ENCODE measurements at places on chromosomes 1 and 21. TPM values are rescaled to one million over a fixed set of nuclear protein-coding genes. Genes with fewer than 3 reads are reported as not detected.
A peak's percentile ranks its signal among the peaks of the same experiment; 100 is the strongest.

DNA sequence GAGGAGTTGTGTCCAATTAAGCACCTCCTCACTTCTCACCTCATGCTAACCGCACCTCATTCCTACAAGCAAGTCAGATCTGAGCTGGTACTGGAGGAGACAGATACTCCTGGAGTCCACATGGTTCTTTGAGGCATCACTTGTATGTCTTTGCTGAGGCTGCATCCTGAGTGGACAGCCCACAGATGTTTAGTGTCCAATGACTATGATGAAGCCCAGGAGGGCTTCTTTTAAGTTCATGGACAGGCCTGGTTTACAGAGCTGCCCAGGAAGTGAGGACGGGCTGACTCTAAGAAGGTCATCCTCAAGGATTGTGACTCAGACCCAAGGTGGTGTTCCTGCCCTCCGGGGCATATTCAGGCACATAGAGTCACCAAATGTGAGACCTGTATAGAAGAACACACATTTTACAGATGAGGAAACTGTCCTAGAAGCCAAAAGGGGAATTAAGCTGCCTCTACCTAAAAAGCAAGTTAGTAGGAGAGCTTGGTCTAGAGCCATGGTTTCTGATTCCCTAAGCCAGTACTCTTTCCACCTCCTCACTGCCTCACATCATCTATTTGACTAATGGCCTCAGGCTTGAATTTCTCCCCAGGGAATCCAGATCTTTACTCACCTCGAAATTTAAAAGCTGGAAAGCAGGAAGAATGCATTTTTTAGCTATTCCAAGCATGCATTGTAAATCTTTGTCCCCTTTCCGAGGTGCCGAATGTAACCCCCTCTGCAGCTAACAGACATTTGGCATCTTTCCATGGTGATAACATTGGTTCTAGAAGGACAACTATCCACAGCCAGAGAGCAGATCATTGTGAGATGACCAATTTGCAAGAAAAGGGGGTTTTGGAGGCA is 228.1 kb downstream of the OMA1 start:
- no peak for DNase-seq

DNA sequence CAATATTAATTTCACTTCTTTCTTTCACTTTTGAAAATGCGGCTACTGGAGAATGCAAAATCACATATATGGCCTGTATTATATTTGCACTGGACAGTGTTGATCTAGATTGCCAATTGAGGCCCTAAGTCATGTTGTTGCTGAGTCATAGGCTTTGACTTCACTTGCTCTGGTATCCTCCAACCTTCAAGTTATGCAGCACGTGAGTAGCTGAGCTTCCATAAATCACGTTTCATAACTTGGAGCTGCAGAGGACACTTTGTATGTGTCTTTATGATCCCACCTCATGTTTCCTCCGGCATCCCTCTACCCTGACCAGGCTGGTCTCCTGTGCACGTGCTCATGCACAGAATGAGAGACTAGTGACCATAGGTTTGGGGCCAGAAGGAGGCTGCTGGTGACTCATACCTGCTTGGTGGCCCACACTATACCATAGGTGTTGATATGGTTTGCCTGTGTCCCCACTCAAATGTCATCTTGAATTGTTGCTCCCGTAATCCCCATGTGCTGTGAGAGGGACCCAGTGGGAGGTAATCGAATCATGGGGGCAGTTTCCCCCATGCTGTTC is 103.0 kb upstream of the TSPAN2 start:
- no peak for DNase-seq

The TEX50 gene
- polyA plus RNA-seq = not detected

The ELF3 gene
- polyA plus RNA-seq = 2.3 TPM

DNA sequence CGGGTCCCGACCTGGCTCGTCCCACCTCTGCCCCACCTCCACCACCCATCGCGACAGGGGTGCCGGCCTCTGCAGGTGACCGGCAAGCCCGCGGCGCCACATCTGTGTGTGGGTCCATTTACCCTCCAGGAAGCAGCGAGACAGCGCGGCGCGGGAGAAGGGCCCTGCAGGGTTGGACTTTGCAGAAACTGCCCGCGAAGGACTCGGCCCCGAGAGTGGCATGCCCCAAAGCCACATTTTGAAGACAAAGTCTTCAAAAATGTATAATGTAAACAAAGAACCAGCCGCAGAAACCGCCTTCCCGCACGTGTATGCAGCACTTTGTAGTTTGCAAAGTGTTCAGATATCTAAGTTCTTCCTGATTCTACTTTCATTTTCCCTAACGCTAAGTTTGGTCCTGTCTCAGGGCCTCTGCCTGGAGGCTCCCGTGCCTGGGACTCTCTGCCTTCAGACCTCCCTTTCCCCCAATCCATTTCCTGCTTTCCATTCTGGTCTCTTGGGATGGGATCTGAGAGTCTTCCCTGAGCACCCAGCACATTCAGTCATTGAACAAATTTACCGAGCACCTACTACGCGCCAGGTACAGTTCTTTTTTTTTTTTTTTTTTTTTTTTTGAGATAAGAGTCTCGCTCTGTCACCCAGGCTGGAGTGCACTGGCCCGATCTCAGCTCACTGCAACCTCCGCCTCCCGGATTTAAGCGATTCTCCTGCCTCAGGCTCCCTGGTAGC is 524 bp upstream of the TMCO4 start:
- DNase-seq = peak; percentile 70

The PLEKHN1 gene
- polyA plus RNA-seq = 0.61 TPM

DNA sequence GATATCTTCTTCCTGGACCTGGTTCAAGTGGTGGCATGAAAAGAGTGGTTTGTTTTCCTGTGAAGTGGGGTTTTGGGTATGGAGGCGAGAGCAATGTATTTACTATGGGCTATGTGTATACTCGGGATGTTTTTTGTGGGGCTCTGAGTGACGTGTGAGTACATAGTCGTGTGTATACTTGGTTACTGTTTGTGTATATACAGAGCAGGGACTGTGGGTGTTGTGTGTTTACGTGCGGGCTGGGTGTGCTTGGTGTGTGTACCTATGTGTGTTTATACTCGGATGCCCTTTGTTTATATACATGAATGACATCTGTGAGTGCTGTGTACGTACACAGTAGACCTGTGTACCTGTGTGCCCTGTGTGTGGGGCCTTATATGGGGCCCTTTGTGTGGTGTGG is 50.0 kb downstream of the YARS1 start:
- DNase-seq = no peak

DNA sequence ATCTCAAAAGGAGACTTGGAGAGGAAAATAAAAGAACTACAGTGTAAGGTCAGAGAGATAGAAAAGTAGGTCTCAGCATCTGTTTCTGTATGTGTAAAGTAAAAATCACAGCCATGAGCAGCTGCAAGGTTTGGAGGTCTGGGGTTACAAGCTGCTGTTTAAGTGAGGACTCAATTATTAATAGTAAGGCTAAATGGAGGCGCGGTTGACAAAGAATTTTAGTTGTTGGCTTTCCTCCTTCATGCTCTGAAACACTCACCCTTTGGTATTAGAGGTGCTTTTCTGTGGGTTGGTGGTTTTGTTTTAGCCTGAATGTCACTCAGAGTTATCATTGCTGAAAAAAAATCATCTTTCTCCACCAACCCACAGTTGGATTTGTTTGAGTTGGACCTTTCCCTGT is 59.8 kb upstream of the HAO2 start:
- no peak for DNase-seq

DNA sequence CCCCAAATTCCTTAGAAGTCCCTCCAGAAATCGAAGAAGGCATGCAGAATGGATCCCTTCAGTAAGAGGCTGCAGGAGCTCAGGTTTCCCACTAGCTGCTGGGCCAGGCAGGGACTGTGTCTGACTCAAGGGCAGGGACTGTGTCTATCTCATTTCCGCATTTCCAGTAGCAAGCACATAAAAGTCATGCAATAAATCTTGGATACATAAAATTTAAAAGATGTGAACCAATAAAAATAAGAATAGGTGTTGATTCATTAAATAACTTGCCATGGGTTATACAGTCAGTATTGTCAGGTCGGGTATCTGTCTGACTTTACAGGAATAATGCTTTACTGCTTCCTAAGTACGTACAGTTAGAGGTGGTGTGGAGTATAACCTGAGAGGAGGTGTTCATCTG is 15.2 kb downstream of the PM20D1 start:
- DNase-seq = no peak

GRCh38 chr1:160131803-160132565 is 16.4 kb downstream of the ATP1A2 start:
- DNase-seq = peak; percentile 84

GRCh38 chr21:46561445-46562090 is 43.3 kb downstream of the S100B start:
- DNase-seq = peak; percentile 50

DNA sequence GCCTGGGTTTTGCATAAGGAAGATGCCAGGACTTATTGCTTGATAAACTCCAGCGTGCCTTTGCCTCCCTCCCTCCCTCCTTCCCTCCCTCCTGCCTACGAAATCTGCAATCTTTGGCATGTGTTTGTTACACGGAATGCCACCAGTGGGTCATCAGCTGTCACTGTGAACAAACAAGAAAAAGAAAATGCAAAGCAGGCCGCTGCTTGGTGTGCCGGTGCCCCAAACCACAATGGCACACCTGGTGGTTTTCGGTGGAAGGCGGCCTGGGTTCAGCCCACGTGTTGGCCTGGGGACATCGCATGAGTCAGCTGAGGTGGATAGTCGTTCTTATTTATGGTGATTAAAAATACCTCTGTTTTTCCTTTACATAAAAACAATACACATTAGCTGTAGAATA is 16.3 kb upstream of the IFNLR1 start:
- no peak for DNase-seq

DNA sequence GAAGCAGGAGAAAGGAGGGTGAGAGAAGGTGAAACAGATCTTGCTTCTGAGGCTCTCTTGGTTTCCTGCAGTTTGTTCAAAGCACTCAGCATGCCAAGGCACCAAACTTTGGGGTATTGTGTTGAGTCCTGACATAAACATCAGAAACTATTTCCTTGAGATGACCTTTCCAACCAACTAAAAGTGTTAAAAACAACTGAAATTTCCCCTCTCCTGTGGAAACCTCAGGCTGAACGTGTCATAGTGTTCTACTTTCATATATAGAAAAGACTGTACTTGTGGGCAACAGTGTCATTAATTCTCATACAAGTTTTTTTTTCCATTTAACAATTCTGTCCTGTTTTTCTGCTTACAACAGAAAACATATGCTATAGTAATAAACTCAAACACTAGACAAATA is 6.3 kb upstream of the LYST start:
- DNase-seq = no peak

The FAM72C gene
- polyA plus RNA-seq = not detected

DNA sequence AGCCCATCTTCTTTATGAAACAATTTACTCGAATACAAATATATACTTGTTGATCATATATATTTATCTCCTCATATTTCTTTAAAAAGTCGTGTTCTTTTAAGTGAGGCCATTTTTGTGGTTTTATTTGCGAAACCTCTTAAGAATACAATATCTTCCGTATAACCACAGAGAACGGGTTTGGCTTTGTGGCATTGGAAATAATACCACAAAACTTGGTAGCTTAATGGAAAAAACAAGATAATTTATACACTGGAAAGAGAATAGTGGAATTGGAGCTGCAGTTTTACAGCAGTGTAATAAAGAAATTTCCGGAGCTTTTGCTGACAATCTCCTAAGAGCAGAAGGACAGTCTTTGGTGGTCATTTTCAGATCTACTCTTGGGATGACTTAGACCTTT is 29.4 kb downstream of the PTGFR start:
- DNase-seq = no peak

- DNase-seq = no peak
These were observed 37.2 kb upstream of the AGO1 start for GRCh38 chr1:35845766-35846165.

DNA sequence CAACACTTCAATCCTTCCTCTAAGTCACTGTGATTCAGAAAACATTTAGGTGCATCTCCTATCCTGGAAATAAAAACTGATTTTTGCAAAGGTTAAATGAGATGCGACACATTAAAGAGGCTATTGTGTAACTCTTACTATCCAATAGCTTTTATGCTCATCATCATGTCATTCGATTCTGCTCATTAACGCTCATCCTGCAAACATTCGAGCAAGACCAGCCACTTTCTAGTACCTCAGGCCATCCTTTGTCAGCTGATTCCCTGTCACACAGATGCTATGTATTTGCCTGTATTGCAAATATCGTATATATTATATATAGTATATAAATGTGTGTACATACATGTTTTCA is 131.6 kb downstream of the TLR5 start:
- no peak for DNase-seq

GRCh38 chr1:20997602-20998224 is 179.0 kb downstream of the EIF4G3 start:
- DNase-seq = no peak

The KRTAP7-1 gene
- not detected for polyA plus RNA-seq

The LCE2C gene
- not detected for polyA plus RNA-seq

All from aorta (tissue), 5 donors.